ENCODE measurements at places on chromosomes 6 and 20.

- DNase-seq: no peak
These were observed 83.0 kb downstream of the SCAND1 start for GRCh38 chr20:35871259-35871771.

DNA sequence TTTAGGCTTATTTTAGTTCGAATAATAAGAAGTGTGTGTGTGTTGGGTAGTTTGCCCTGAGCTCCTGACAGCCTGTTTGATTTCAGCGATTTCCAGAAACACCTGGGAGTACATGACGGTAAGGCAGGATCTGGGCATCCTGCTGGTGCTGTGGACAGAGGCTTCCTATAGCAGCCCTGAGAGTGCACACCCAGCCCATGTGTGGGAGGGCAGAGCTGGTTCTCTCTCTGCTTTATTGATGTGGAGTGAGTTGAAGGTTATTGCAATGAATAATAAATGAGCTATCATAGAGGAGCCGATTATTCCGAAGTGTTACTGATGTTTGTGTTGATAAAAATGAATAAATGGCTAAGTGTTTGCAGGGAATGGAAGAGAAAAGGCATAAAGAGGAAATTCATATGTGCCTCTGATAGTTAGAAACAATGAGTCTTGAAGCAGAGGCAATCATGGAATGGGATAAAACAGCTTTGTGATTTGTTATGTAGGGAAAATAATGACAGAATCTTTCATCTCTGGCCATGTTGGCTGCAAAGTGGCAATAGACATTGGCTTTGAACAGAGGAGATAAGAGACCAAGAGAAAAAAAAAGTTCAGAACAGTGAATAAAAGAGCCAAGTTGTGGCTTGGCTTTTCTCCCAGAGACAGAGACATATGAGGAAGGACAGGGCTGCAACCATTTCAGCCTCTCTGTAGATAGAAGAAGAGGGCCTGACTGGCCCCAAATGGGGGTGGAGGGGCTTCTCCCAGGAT is 166.2 kb upstream of the CHD6 start:
- DNase-seq: no peak

- DNase-seq: no peak
These were observed 483.8 kb upstream of the FLRT3 start for GRCh38 chr20:14821251-14821650.

DNA sequence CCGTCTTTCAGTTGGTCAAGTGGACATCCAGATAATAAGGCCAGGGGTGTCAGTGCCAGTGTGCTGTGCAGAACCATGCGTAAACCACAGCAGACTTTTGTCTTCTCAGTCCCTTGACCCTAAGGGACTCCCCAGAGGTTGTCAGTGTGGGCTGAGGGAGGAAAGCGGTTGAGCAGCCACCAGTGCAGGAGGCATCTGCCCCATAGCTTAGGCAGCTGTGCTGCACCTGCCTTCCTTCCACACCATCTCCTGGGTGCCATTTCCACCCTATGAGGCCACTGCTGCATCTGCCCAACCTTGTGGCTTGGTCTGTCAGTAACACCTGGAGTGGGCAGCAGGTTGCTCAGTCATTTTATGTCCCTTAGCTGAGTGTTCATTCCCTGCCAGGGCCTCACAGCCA is 26.0 kb downstream of the PRPF6 start:
- DNase-seq: no peak
